ENCODE measurements at places on chromosomes 5 and 9. TPM values are rescaled to one million over a fixed set of nuclear protein-coding genes. Genes with fewer than 3 reads are reported as not detected.

DNA sequence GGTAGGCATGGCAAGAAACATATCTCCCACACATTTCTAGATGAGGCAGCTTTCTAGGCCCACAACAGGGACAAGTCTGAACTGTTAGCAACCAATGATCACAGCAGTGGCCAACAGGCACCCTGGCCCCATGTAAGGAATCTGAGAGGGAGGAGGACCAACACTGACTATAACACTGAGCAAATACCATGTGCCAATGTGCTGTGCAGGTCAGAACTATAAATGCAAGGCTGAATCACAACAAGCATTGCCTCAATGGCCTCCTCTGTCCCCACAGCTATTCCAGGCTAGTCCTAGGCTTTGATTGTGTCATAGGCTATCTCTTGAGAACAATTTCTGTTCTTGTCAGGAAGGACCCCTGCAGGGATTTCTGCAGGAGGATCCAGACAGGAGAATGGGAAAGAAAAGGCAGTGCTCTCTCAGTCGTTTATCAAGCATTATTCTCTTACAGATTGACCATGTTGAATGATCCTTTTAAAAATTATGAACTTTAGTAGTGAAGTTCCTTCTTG is 221.2 kb downstream of the TLE1 start:
- no peak for DNase-seq

DNA sequence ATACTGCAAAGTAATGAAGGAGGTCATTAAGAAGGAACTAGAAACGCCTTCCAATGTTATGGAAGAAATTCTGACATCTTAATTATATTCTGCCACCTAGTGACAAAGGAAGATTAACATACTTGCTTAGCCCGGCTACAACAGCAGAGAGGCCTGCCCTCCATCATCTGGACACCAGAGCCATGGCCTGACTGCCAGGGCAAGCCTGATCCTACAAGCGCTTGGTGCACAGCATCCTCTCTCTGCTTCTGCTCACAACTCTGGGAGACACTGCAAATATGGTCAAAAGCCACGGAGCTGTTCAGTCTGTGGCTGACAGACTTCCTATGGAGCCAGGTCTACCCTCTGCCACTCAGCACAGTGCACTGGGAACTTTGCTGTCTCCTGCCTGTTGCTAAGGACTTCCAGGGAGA is 87.3 kb upstream of the SLC44A1 start:
- peak; percentile 32 for DNase-seq

DNA sequence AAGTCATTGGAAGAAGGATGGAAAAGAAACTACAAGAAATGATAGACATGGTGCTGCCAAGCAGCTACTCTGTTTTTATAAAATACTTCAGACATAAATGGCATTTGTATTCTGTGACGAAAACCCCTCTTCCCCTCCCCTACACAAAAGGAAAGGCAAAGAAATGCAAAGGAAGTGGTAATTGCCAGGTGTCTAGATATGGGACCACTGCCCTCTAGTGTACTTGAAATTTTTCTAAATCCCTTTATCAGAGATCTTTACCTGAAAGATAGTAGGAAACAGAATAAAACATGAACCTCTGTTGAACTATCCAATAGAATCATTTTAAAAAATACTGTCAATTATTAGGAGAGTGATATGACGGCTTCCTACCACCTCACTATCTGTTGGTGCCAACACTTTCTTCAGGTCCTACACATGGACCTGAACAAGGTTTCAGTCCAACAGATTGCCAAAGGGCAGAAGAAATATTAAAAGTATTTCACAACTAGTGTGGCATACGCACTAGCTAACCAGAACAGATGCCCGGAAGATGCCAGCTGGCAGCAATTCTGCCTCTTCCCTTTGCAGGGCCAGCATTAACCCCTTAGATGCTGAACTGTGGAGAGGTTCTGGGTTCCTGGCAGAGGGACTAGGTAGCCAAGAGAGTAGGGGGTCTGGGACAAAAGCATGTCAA is 104.1 kb downstream of the TSSK1B start:
- DNase-seq = no peak

DNA sequence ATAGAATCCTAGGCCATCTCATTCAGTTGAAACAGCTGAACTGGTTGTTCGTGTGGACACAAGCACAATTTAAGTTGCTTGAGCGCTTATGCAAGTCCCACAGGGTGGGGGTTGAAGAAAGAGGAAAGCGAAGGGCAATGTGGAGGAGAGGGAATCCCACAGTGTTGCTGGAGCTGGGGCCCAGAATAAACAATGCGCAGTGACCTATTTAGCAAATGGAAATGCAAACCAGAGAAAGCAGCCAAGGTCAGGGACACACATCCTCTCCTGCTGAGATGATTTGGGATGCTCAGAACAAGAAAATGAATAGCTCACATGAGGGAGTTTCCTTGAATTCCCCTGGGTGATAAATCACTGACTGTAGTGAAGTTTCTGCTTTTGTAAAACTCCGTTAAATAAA is 838.3 kb downstream of the TLE4 start:
- DNase-seq = peak; percentile 49

GRCh38 chr9:36258208-36258995 is at the start of gene GNE:
Gene GNE, minus strand, starts transcription at chr9:36258448. Its CDS starts 9,093 bp downstream, at chr9:36249355.
- DNase-seq = peak; percentile 94

HEMGN gene
- total RNA-seq = 0.11 TPM

Measured in WTC11 (cell line).